ENCODE measurements at places on chromosomes 3 and 15. TPM values are rescaled to one million over a fixed set of nuclear protein-coding genes. Genes with fewer than 3 reads are reported as not detected.

- H3K27ac ChIP-seq: no peak overlapping the region
- no peak for DNase-seq
- no peaks in the 10 kb centered on the region for H3K36me3 ChIP-seq
- peaks cover 22% of the 10 kb centered on the region for H3K4me1 ChIP-seq
These were observed 16.8 kb downstream of the MEF2A start for GRCh38 chr15:99582508-99582960.

DNA sequence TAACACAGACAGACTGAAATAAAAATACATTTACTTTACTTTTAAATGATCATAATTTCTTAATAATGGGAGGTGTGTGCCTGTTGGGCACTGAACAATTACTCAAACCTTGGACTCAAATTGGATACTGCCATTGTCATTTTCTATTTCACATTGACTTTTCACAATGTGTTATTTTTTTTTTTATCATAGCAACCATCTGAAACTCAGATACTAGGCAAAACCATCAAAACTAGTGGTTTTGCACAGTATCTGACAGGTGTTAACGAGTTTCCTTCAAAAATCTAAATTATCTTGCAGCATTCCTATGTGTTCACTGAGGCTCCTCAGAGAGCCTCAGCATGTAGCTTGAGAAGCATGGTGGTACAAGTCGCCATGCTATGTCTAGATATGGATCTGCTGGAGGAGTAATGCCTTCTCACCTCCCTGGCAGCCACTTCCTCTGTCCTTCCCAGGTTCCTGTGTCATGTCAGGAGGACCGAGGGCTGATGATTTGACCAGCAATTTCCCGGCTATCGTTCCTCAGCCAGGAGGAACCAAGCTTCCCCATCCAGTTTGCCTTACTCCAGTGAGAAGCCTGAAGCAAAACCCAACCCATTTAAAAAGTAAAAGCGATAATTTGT lies 29.9 kb upstream of the RFTN1 start:
- H3K27ac ChIP-seq: no peak overlapping the region
- peaks cover 4% of the 10 kb centered on the region for H3K4me1 ChIP-seq
- DNase-seq: no peak
- H3K27me3 ChIP-seq: no peaks in the 10 kb centered on the region

DNA sequence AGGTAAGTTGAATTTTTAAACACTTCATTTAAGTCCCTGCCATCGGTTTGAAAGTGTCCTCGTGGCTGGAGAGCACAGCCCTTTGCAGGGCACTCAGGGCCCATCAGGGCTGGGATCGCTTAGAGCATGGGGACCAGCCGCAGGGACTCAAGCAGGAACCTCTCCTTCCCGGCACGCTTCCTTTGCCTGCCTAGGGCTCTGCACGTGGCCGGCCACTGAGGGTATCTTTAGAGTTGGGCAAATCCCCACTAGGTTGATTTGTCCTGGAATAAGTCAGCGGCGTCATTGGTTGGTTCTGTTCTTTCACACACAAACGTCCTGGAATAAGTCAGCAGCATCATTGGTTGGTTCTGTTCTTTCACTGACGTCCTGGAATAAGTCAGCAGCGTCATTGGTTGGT lies 131.6 kb downstream of the OCA2 start:
- DNase-seq: no peak
- no peaks in the 10 kb centered on the region for H3K27me3 ChIP-seq
- H3K4me3 ChIP-seq: no peak overlapping the region
- H3K36me3 ChIP-seq: no peaks in the 10 kb centered on the region

DNA sequence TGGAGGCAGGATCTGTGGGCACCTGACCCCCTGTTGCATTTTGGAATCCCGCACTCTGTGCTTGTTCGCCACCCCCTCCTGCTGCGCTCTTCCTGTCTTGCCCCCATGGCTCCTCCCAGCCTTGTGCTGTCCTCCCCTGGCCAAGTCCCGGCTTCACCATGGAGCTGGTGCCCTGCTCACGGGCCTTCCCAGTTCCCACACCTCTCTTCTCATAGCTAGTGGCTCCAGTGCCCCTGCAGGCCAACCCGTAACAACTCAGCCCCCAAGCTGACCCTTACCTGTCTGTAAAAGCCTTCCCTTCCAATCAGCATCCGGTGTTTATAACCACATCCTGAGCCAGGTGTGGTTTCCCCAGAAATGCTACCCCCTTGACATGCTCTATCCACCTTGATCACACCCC lies 407.7 kb upstream of the C2CD4B start:
- no peaks in the 10 kb centered on the region for H3K36me3 ChIP-seq
- DNase-seq: no peak
- peaks cover 14% of the 10 kb centered on the region for H3K4me1 ChIP-seq
- no peaks in the 10 kb centered on the region for H3K27me3 ChIP-seq

GRCh38 chr3:138578141-138578540 lies 15.9 kb downstream of the CEP70 start:
- H3K4me1 ChIP-seq: no peaks in the 10 kb centered on the region
- no peak overlapping the region for H3K4me3 ChIP-seq
- H3K27ac ChIP-seq: no peak overlapping the region

- H3K36me3 ChIP-seq: no peaks in the 10 kb centered on the region
- no peak overlapping the region for H3K27ac ChIP-seq
- no peaks in the 10 kb centered on the region for H3K27me3 ChIP-seq
- no peaks in the 10 kb centered on the region for H3K4me1 ChIP-seq
These were observed 242.0 kb downstream of the MAGI1 start for GRCh38 chr3:65796676-65797075.

DNA sequence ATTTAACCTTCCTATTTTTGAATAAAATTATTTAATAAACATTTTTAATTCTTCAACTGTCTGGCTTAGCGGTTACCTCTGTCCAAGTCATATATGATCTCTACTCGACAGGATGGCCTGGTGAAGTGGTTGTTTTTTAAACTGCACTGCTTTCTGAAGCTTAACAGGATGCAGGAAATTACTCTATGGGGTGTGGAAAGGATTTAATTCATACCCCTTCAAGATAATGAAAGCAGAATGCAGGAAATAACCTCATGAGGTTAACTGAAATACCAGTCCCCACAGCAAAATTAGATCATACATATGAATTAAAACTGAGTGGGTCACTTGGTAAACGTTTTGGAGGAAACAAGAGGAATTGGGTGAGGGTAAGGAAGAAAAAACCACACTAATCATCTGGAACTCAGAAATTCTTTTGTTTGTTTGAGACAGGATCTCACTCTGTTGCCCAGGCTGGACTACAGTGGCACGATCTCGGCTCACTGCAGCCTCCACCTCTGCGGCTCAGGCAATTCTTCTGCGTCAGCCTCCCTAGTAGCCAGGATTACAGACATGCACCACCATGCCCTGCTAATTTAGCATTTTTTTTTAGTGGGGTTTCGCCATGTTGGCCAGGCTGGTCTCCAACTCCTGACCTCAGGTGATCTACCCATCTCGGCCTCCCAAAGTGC lies 50.1 kb downstream of the LYSMD4 start:
- no peaks in the 10 kb centered on the region for H3K27me3 ChIP-seq
- no peaks in the 10 kb centered on the region for H3K4me1 ChIP-seq
- no peak overlapping the region for H3K4me3 ChIP-seq
- DNase-seq: no peak
- H3K36me3 ChIP-seq: peaks cover 36% of the 10 kb centered on the region

GRCh38 chr3:33834096-33834453 lies 35.6 kb downstream of the PDCD6IP start:
- no peak overlapping the region for H3K27ac ChIP-seq
- no peak overlapping the region for H3K4me3 ChIP-seq
- peaks cover 64% of the 10 kb centered on the region for H3K36me3 ChIP-seq
- DNase-seq: no peak
- peaks cover 12% of the 10 kb centered on the region for H3K4me1 ChIP-seq
- no peaks in the 10 kb centered on the region for H3K27me3 ChIP-seq

- no peaks in the 10 kb centered on the region for H3K27me3 ChIP-seq
- peak; percentile 92 for DNase-seq
These were observed at the start of the genes OSBPL10 and ZNF860 for GRCh38 chr3:31981206-31982181. Gene OSBPL10 (minus strand): TSS chr3:31981262. CDS start chr3:31981179, 83 bp downstream. Gene ZNF860 (plus strand): TSS chr3:31981750. CDS start chr3:31989080, 7,330 bp downstream.

The EIF4E3 gene
- total RNA-seq: 38.4 TPM

The C3orf22 gene
- total RNA-seq: not detected

The MTHFS gene
- total RNA-seq: 40.4 TPM

Data from upper lobe of right lung (tissue), 1 donor.